ENCODE measurements at places on chromosomes 16 and 17.

GRCh38 chr17:77924757-77925336 lies 33.7 kb upstream of the TNRC6C start:
- DNase-seq = no peak

DNA sequence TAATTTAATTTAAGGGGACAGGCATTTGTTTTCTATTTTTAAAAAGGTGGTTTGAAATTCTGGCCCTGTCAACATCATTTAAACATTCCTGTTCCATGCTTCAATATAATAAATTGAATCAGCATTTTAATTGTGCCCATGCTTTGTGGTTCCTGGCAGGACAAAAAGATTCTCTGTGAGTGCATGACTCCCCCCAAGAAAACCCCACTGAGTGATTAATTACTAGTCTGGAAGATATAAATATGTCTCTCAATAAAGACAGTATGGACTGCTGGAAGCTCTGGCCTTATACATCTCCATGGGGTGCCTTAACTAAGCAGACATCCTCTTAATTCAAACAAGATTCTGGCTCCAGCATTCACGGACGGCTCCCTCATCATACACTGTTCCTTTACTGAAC lies 95.0 kb upstream of the PSMD7 start:
- no peak for DNase-seq

DNA sequence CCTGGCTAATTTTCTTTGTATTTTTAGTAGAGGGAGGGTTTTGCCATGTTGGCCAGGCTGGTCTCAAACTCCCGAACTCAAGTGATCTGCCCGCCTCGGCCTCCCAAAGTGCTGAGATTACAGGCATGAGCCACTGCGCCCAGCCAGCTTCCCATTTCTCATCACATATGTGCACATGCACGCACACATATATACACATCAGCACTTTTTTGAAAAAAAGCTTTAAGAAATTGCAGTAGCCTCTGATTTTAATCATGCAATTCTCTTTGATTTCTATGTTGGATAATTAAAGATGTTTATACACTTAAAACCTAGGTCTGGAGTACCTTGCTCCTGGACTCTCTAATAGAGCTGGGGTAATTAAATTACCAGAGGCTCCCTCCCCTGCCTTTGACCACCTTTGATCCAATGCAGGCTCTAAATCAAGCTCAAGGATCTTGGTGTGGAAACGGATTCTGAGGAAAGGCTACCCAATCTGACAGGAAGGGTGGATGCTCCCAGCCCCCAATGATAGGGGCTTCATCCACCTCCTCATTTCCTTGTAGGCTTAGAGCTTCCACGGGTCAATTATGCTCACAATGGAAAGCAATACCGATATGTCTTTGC lies 29.7 kb upstream of the GAN start:
- no peak for DNase-seq

DNA sequence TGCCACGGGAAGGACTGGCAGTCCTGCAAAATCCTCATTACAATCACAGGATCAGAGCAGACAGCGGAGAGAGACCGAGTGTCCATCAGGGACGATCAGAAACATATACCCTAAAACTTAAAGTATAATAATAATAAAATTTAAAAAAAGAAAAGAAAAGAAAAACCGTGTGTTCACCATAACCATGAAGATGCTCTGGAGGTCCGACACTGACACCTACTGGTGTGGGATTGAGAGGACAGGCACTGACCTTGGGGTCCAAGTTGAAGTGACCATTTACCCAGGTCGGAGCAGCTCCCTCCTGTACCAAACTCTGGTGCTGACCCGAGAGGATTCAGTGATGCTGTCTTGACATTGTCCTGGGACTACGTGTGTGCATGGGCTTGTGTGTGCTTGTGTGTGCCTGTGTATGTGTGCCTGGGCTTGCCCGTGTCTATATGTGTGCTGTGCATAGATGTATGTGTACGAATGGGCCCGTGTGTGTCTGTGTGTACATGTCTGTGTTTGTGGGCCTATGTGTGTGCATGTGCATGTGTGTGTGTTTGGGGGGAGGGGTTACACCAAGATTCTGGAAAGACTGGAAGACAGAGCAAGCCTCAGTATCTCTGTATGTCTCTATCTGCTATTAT lies 10.0 kb upstream of the CD300LD start:
- peak; percentile 20 for DNase-seq

GRCh38 chr16:85400305-85401205 lies 212.6 kb upstream of the GSE1 start:
- DNase-seq = no peak

DNA sequence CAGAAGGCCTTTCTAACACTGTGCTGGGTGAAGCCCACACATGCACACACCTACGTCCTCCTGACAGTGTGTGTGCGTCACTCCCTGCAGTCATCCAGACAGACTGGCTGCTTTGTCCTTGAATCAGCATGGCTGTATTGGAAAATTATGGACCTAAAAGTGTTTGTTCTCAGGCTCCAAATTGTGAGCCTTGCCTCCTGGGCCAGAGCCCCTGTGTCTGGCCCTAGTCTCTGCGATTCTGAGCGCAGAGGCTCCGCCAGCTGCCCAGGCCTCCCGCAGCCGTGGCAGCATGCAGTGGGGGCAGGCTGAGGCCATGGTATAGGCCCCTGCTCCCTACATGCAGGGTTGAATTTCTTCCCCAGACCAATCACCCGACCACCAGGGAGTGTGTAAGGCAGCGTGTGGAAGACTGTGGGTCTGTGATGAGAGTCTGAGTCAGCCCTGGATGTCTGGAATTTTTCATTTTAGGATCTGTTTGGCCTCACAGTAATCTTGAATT lies 166.9 kb downstream of the LGALS9B start:
- DNase-seq = peak; percentile 80

GRCh38 chr16:58499615-58500351 lies at the start of gene NDRG4:
NDRG4 (plus strand) TSS chr16:58500143; CDS start chr16:58500249, 106 bp downstream.
- DNase-seq = peak; percentile 94

- no peak for DNase-seq
These were observed 5.0 kb upstream of the PRSS54 start for GRCh38 chr16:58299757-58300349.

DNA sequence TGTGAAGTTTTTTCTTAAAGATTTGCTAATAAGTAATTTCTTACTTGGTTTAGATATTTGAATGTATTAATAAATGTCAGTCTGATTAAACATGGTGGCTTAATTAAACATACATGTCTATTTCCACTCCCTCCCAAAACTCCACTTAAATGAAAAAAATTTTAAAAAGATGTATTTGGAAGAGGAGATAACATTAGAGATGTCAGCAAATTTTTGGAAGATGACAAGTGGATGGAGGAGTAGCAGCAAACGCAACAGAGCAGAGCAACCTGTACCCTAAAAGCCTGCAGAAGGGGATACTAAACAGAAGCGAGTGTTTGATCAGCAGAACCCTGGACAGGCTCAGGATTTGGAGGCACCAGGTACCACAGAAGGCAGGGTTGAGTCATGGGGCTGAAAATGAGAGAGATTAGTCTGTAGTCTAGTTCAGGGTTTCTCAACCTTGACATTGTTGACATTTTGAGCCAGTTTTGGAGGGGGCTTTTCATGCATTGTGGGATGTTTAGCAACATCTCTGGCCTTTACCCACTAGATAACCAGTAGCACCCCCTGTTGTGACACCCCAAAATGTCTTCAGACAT lies 17.8 kb downstream of the LUC7L3 start:
- DNase-seq = no peak
